GM23338 (cell line): ENCODE measurements at places on chromosomes 1 and 21. TPM values are rescaled to one million over a fixed set of nuclear protein-coding genes. Genes with fewer than 3 reads are reported as not detected.

- peak; percentile 86 for DNase-seq
- no peak overlapping the region for H3K27ac ChIP-seq
- H3K27me3 ChIP-seq, result no peaks in the 10 kb centered on the region
- H3K4me1 ChIP-seq, result no peaks in the 10 kb centered on the region
Observed at GRCh38 chr1:204162494-204163074, 3.6 kb downstream of the REN start.

GRCh38 chr1:145961109-145961424 is 3.2 kb upstream of the LIX1L start:
- H3K4me1 ChIP-seq, result peaks cover 33% of the 10 kb centered on the region
- H3K36me3 ChIP-seq, result no peaks in the 10 kb centered on the region
- H3K27ac ChIP-seq, result no peak overlapping the region

DNA sequence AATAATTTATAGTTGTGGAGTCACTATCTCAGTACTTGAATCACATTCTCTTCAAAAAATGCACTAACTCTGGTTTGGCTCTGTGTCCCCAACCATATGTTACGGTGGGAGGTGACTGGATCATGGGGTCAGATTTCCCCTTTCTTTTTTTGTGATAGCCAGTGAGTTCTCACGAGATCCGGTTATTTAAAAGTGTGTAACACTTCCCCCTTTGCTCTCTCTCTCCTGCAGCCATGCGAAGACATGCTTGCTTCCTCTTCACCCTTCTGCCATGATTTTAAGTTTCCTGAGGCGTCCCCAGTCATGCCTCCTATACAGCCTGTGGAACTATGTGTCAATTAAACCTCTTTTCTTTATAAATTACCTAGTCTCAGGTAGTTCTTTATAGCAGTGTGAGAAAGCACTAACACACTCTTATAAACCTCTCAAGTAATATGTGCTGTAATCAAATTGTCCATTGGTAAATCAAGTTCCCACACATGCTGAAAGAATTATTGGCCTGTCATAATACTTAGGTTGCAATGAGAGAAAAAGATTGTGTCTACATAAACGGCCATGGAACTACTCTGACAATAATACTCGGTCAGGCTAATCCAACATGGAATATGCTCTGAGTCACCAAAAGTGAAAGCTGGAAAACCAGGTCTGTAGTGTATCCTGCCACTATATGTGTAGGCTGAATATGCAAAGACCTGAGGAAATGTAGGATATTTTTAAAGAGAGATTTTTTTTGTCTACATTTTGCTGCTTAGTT is 107.5 kb downstream of the SLC44A5 start:
- no peak overlapping the region for H3K4me3 ChIP-seq
- H3K27me3 ChIP-seq, result no peaks in the 10 kb centered on the region
- no peak for DNase-seq
- H3K36me3 ChIP-seq, result no peaks in the 10 kb centered on the region
- H3K27ac ChIP-seq, result no peak overlapping the region
- no peaks in the 10 kb centered on the region for H3K4me1 ChIP-seq

The OR2L3 gene
- not detected in 2 replicates for total RNA-seq
